ENCODE measurements at places on chromosomes 16 and 17.
A peak's percentile ranks its signal among the peaks of the same experiment; 100 is the strongest.

DNA sequence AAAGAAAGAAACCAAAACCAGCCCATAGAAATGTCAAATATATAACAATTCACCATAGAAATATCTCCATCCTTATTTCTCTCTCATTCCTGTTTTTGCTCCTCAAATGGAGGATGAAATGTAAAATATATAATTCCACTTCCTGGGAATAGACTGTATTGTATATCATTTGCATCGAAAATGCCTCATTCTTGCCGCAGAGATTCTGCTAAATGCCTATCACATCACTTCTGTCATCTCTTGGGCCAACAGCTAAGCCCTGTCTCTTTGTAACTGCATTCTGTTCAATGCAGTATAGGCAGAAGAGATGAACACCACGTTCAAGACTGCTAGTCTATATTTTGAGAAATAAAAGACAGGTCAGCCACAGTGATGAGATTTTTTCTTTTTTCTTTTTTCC, 956.3 kb upstream of the SOX9 start:
- DNase-seq: no peak

- DNase-seq: no peak
Measured at GRCh38 chr16:89341279-89341678, 123.8 kb downstream of the ZNF778 start.

DNA sequence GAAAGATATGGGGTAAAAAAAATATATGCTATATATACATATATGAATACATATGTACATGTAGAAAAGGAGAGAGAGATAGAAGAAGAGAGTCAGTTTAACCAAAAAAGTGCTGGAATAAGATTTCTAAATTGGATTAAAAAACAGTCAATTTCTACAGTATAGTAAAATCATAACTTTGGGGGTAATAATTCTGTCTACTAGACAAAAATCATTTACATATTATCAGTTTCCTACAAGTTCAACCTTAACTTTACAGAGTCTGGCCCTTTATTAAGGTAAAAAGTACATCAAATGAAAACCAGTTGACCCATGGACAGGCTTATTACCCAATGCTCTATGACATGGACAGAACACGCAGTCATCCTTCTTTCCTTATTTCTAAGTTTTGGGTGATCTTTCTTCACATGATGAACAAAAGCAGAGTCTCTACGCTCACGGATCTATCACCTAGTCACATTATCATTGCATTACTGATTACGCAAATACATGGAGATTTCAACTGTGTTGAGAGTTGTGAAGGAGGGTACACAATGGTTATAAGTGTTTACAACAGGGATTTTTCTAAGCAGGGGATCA, 63.9 kb upstream of the SMIM36 start:
- DNase-seq: no peak

GRCh38 chr16:31099860-31100638, 5.5 kb upstream of the VKORC1 start:
- DNase-seq: peak; percentile 16

DNA sequence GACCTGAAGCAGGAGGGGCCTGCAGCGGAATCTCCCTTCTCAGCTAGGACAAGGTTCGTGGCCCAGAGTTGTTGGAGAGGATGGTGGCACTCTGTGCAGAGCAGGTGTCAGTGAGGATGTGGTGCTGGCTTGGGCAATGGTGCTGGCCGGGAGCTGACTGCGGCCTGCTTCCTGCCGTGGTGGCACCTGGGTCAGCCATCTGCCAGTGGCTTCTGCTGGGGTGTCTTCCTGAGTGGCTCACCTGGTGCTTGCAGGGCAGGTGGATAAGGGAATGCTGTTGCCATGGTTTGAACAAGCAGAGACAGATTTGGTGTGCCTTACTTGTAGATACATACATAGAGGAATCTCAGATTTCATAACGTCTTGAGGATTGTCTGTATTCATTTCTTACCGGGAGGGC, 69.6 kb downstream of the SEC14L1 start:
- no peak for DNase-seq

DNA sequence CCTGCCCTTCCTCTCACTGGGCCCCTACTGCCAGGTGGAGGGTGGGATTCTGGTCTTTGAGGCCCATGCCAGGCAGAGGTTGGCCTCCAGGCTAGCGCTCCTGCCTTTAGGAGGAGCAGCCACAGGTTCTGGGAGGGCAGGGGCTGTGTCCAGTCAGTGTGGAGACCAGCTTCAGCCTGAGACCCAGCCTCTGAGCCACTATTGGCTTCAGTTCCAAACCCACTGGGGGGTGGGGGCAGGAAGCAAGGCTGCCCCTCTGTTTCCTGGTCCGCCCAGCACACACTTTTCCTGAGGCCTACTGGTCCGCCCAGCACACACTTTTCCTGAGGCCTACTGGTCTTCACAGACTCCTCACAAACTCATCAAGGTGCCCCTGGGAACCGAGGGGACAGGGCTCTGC, 16.4 kb downstream of the SLC5A10 start:
- DNase-seq: no peak

GRCh38 chr16:71852158-71852557, 6.4 kb downstream of the ATXN1L start:
- no peak for DNase-seq

DNA sequence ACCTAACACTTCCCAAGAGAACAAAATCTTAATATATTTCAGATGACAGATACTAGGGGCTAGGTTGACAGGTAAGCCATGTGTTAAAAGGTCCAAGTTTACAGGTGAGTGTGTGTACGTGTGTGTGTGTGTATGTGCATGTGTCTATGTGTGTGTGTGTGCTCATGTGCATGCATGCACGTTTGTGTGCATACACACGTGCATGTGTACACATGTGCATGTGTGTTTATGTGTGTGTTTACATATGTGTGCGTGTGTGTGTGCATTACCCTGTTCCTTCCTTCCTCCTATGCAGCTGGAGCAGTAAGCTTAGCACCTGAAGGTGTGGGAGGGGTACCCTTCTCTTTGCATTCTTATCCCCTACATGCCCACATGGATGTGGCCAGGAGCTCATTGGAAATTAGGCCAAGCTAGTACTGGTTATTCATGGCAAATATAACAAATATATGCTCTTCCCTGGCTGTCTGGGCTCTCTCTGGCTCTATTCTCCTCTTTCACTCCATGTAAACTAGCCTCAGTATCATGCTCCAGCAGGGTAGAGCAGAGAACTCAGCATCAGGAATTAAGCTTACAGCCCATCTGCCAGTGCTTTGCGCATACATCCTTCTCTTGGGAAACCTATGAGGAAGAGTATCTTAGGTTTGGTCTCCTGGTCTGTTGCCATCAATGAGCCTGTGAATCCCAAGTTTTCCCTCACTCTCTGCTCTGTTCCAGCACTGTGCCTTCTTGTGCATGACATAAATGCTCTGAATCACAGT, 258.0 kb upstream of the MYOCD start:
- DNase-seq: no peak

- DNase-seq: peak; percentile 24
Measured at GRCh38 chr16:50428116-50428515, 59.3 kb upstream of the BRD7 start.

Measured in fibroblast of upper back skin (primary cell).